ENCODE measurements at places on chromosomes 2 and 18.

GRCh38 chr2:56113382-56113975 lies 70.3 kb upstream of the CCDC85A start:
- no peak for DNase-seq

DNA sequence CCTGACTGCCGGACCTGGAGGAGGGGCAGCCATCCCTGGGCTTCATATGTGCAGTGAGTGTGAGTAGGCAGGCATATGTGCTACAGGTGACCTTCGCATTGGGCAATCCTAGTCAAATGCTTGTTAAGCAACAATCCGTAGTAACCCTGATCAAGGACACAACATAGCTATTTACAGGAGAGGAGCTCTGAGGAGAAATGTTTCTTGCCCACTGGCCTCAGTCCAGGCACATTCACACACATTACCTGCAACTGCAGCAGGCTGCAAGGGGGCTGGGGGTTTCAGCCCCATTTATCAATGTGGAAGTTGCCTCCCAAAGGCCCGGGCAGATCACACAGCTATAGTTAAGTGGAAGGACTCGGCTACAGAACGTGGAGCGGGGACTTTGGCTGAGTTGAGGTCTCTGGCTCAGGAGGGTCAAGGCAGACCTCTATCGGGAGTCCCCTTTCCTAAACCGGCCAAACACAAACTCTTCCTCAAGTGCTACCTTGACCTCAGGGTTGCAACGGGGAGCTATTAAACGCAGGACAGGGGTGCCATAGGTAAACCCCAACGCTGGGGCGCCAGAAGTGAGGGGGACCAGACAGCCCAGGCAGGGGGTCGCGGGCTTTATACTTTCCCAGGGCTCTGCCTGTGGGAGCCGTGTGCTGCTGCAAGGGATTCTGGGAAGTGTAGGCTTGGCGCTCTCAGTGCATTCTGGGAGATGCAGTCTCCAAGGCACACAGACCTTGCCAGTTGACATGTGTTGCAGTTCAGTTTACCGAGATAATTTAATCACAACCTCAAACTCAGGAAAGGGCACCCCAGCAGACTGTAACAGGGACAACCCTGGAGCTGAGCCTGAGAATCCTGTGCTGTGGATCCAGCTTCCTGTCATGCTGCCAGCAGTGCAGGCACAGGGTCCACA lies 9.4 kb downstream of the KHK start:
- no peak for DNase-seq

DNA sequence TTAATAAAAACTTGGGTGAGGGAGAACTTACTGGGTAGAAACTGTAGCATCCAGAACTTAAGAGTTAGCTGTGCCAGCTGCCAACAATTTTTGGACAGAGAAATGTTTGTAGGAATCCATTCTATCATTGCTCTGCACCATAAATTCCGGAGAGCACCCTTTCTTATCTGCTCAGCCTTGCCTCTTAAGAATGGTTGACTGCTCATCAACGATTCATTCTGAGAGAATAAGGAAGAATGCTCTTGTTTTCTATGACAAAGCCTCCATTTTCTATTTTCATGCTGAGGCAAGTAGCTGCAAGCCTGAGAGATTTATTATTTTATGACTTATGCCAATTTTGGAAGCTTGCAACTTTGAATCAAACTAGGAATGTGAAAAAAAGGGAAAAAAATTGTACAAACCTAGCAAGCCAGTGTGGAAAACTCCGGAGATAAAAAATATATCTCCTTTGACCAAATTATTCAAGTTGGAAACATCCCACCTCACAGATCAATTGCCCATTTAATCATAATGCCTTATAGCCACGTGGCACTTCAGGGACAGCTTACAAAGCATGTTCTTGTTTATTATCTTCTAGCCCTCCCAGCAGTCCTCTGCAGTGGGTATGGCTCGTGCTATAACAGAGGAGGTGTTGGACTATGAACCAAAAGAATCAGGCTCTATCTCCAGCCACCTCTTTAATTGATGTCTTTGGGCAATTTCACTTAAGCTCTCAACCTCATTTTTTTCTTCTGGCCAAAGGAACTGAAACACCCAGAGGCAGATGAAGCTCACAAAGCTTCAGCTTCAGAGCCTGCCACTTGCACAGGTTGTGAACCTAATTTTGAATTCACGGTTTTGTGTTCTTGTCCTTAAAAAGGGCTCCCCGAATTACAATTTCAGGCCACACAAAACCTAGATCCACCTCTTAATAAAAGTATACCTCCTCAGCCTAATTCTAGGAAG lies 40.9 kb upstream of the ATL2 start:
- no peak for DNase-seq

- no peak for DNase-seq
Observed at GRCh38 chr2:46490521-46491141, 11.3 kb downstream of the TMEM247 start.

- DNase-seq, result no peak
Observed at GRCh38 chr18:37568671-37569070, 3.1 kb upstream of the CELF4 start.

DNA sequence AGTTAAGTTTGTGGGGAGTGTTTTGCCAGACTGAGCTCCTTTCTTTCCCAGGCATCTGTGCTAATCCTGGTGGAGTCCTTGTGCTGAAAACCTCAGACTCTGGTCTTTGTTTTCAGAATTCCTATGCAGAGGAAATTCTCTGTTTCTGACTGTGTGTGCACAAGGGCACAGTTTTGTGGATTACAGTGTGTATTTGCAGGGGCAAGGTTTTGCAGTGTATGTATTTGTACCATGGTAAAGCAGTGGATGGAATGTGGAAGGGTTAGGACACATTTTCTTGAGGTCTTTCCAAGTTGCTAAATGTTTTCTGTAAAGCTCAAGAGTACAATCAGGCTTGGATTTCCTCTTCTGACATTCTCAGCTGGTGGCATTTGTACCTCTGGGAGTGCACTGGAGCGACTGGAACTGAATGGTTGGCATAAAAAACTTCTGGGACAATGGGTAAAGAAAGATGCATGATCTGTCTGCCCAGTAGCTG lies 139.5 kb upstream of the RND3 start:
- no peak for DNase-seq

GRCh38 chr18:76357585-76358260 lies 137.3 kb downstream of the ZNF516 start:
- DNase-seq, result no peak

DNA sequence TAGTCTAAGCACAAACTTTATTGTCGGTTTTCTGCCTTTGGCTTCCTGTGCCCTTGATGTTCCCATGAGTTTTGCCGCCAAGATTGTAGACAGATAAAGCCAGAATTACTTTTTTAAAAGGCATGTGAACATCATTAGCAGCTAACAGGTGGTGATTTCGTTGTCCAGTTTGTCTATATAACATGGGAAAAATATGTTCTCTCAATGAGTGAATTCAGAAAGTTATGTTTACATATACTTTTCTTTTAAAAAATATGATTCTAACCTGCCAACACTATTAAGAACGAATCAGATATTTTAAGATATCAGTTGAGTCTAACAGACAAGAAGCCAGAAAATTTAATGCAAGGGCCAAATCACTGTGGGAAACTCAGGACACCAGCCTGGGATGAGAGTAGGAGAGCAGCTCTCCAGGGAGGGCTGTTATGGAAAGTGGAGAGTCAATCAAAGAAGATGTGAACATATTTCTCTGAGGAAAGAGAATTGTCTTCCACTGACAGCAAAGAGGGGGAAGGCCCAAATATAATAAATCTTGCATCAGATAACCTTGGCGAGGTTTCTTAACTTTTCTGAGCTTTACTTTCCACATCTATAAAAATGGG lies 311.3 kb downstream of the ARHGAP15 start:
- DNase-seq, result no peak

DNA sequence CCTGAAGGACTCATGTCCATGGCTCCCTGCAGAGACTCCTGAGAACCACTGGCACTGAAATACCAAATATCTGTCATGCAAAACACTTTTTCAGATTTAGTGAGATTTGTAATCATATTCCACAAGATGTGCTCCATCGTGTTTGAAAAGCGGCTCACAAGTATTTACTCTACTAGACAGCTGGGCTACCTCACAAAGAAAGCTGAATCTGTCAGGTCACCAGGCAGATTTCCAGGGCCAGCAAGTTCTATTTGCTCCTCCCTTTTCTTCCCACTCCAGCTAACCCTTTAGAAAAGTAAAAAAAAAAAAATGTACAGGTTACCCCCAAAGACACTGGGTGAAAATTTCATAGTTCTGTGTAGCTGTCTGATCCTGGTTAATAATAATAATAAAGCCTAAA lies 22.9 kb downstream of the WIPF1 start:
- DNase-seq, result no peak

All from activated CD4-positive, alpha-beta T cell treated with anti-CD3 and anti-CD28 coated beads, Interleukin-2, amount 50 U/mL, for 24 hours (primary cell).